Left hindlimb (tissue), 1 donor: ENCODE measurements at places on chromosomes 6 and 20.

DNA sequence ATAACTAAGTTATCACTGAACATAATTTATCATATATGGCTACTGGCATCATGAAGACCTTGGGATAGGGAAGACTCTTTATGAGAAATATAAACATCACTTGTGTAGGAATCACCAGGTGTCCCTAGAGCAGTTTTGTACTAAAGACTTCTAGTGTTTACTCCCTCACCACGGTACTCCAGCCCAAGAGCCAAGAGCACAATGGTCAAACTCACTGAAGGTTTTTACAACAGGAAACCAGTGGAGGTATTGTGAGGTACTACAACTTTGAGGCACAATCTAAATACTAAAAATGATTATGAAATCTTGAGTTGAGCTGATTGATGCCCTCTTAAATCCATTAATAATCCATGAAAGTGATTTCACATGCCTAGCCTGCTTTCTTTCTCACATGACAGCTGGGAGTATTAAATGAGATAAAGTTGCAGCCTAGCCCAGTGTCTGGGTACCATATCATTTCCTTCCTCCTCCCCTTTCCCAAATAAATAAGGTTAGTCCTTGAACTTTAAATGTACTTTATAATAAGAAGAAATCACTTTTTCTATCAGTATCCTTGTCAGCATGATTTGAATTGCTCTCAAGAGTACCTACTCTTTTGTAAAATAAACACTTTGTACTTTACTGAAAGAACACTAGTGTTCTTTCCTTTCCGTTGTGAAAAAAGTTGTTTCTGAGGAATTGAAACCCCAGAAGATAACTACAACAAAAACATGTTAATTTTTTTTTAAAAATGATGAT is 26.5 kb downstream of the GLO1 start:
- no peak for DNase-seq

DNA sequence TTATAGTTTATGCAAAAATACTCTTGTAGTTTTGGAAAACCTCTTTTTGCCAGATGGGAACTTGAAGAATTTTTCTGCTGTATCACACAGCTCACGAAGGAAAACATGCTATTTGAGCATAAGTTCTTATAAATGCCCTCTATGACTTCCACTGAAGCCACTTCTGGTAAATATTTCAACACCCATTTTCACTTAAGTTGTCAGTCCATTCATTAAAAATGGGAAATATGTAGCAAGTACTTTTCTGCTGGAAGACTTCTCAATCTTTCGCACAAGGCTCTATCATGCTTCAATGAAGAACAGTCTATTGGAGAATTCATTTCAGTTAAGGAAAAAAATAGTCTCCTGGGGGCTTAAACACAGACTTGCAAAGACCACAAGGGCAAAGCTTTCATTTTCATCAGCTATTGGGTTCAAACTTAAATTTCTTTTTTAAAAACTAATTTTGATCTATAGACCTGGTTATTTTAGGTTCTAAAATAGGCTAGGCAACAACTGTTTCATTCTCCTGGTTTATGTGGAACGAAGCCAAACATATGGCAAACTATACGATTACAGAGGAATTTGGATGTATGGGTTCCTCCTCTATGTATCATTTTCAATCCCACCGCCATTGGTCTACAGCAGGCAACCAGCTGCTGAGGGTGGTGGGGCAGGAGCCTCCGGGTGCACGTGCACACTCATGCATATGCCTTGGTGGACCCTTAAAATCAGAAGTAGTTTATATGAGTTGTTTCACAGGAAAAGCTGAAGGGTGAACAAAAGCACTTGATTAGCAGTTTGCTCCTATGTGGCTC is 38.7 kb downstream of the LAMA4 start:
- no peak for DNase-seq

- DNase-seq, result no peak
Observed at GRCh38 chr20:41014561-41015088, 14.0 kb upstream of the TOP1 start.

DNA sequence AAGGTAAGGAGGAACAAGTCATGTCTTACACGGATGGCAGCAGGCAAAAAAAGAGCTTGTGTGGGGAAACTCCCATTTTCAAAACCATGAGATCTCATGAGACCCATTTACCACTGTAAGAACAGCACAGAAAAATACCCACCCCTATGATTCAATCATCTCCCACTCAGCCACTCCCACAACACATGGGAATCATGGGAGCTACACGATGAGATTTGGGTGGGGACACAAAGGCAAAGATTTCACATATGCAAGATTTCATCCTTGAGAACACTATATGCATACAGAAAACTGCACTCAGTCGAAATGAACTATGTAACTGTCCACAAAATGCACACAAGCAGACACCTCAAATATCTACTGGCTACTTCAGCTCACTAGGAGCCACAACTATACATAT is 480.6 kb upstream of the BTBD3 start:
- no peak for DNase-seq

DNA sequence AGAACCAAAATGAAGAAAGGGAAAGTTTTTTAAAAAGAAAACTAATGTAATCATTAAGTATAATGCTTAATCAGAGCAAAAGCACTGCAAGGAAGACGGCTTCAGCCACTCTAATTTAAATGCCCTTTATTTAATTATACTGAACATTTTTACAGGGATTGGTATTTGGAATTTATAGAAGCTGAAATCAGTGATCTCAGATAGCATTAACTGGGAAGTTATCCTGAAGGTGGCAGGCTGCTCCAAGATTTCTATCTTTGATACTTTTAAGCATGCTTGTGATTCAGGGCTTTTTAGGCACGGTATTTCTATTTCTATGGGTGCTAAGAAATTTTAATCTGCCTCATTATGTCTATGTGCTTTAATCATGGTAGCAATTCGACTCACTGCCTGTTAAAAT is 1.3 kb upstream of the NDUFAF4 start:
- DNase-seq, result no peak

DNA sequence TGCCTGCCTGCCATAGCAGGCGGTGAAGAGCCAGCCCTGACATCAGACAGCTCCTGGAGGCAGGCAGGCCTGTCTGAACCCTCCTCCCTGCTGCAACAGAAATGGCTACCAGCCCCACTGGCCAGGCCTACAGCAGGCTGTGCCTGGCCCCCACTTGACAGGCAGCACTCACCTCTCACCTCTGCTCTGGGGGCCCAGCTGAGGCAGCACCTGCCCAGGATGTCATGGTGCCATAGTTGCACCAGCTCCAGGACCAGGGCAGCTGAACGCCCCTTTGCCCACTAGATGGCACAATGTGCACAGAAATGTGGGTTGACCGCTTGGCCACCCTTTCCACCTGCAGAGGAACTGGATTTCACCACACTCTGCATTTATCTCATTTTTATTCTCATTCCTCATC is 30.6 kb downstream of the MRPL14 start:
- DNase-seq, result peak; percentile 73
